ENCODE measurements at places on chromosomes 6 and 20.

- DNase-seq = no peak
Measured at GRCh38 chr6:137706083-137706750, 160.8 kb upstream of the TNFAIP3 start.

DNA sequence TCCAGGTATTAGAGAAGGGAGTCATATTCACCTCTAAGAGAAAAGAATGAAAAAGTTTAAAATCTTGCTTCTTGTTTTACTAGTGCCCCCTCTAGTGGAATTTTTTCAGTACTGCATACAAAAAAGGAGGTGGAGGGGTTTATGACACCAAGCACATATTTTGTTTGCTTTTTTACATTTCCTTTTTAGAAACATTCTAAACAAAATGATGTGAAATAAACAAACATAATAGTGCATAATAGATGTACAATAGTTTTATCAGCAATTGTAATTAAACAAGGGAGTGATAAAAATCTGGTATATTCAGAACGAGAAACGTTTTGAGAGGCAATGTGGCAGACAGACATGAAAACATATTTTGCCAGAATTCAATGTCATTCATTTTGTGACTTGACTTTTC lies 111.0 kb upstream of the TFAP2D start:
- DNase-seq = no peak

DNA sequence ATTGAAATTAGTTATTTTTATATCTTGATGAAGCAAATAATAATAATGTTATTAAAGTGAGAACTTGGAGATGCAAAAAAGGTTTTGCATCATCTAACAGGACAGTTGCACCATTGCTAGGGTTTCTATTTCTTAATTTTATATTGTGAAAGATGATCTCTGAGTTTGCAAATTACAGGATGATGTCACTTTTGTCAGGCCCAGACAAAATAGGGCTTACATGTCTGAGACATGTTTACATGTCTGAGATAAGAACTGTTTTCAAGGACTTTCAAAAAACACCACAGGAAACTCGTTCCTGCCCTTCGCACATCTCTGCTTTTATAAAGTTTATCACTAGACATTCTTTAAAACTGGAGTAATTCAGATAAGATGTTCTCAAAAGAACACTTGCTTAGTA lies 1075.8 kb upstream of the MANEA start:
- no peak for DNase-seq

DNA sequence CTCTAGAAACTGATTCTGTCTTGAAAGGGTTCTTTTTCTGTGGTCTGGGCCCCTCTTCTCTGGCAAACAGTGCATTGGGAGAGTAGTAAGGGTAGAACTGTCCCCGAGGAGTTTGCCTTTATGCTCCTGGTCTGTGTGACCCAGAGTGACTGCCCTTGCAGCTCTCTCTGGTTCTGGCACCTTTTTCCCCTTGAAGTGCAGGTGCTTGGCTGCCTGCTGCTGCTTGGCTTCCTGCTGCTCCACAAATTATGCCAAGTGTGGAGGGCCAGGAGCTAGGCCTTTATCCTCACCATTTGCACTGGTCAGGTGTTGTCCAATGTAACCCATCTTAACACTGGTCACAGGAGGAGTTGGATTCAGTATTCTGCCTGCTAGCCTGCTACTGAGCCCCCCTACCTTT lies 11.2 kb downstream of the KIZ start:
- no peak for DNase-seq

DNA sequence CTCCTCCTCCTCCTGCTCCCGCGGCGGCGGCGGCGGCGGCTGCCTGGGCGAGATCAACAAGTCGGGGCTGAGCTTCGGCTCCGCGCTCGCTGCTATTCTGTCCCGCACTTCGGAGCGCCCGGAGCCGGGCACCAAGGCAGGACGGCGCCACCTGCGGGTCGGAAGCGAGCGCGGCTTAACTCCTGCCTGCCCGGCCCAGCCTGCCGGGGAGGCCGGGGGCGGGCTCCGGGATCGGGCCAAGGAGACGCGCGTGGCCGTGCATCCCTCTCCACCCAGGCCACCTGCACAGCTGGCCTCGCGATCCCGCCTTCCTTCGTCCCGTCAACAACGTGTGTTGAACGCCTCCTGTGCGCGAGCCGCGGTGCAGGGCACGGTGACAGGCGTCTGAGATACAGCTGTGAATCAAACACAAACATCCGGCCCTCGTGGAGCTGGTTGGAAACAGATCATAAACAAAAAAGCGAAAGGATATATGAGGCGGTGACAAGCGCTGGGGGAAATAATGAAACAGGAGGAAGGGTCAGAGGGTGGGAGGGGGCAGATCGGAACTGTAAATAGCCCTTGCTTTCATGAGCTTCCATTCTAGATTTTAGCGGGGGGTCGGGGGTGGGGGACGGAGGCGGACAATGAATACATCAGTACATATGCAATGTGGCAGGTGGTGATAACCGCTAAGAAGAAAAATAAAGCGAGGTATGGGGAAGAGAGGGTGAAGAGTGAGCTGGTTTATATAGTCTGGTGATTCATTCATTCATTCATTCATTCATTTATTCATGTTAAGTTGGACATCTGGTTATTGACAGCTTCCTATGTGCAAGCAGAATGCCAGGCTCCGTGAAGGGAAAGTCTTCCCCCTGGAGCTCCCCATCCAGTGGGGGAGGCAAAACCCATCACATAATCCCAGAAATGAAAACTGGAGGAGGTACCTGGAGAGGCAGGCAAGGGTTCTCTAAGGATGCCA lies 2.0 kb upstream of the KCNB1 start:
- peak; percentile 90 for DNase-seq

- DNase-seq = no peak
Measured at GRCh38 chr6:15386110-15386755, 140.4 kb downstream of the JARID2 start.

DNA sequence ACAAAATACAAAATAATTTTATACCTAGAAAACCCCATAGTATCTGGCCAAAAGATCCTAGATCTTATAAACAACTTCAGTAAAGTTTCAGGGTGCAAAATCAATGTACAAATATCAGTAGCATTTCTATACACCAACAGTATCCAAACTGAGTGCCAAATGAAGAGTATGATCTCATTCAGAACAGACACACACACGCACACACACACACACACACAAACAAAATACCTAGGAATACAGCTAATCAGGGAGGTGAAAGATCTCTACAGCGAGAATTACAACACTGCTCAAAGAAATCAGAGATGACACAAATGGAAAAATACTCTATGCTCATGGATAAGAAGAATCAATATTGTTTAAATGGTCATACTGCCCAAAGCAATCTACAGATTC lies 49.2 kb downstream of the TOMM6 start:
- DNase-seq = no peak

DNA sequence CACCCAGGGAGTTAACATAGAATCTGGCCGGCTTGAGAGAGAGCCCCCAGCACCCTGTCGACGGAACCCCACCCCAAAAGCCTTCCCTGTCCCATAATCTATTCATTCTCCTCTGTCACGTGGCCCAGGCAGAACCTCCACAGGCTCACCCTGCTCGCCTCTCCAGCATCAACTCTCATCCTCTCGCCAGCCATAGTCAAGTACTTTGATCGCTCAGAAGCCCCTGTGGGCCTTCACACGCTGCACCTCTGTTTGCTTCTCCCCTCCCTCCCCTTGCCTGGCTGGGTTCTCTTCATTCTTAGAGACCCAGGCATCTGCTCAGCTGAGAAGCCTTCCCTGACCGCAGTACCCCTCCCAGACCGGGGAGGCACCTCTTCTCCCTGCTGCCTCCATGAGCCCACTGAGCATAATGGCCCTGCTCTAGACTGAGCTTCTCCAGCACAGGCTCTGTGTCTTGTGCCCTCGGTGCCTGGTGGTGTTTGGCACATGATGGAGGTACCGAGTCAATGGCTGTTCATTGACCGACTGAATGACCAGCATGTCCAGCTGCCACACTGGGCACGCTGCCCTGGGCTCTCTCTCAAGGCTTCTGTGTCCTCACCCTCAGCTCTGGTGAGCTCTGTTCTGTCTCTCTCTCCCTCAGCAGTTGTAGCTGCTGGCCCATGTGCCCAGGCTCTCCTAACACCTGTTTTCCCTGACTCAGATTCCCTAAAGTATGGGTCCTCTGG lies 33.7 kb downstream of the PKIG start:
- DNase-seq = peak; percentile 62

GRCh38 chr6:108587258-108588059 lies 26.7 kb downstream of the FOXO3 start:
- DNase-seq = no peak

GRCh38 chr6:99736302-99736701 lies 129.7 kb downstream of the PRDM13 start:
- DNase-seq = no peak

Data from Right ventricle myocardium superior (tissue), 1 donor.